ENCODE measurements at places on chromosomes 5 and 9.

GRCh38 chr5:4571248-4571948 is 568.7 kb upstream of the ADAMTS16 start:
- no peak for DNase-seq

GRCh38 chr5:114447084-114447773 is 85.4 kb downstream of the KCNN2 start:
- no peak for DNase-seq

DNA sequence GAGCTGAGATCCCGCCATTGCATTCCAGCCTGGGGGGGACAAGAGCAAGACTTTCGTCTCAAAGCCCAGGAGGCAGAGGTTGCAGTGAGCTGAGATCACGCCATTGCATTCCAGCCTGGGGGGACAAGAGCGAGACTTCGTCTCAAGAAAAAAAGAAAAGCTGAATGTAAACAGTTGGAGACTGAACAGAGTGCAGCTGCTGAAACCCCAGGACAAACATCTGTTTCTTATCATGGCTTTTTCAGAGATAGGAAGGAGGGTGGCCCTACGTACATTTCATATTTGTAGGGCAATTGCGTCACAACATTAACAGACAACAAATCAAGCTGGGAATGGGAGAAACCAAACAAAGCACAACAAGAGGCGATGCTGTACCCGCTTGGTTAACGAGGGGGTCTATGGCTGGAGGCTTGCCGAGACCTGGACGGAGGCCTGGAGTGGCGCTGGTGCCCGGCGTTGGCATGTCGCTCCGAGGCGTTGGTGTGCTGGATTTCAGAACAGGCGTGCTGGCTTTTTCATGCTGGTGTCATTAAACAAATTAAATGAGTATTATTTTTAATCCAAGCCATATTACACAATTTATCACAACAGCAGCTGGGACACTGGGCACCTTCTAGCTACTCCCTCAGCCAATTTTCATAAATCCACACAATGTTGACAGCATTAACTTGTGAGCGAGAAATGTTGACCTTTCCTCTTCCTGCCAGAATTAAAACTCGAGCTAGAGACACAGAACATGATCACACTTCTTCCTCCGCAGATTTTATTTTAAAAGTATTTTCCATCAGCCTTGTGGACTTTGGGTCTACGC is 76.1 kb downstream of the TLE1 start:
- no peak for DNase-seq

DNA sequence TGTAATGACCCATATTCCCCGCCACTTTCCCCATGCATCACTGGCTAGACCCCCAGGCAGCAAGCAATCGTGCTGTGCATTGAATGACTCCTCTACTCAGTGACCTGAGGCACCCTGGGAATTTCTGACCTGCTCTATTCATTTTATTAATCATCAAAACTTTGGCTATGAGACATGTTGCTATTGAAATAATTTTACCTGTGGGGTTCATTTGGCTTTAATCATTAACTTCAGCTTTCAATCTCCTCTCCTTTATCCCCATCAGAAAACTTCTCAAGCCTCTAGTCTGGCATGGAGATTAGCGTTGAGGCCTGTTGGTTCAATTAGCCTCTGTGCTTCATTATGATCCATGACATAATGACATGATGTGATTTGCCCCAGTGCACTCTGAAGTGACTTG is 429.0 kb downstream of the ZNF608 start:
- DNase-seq, result no peak

GRCh38 chr9:77772646-77773045 is 124.5 kb upstream of the GNA14 start:
- DNase-seq, result no peak

DNA sequence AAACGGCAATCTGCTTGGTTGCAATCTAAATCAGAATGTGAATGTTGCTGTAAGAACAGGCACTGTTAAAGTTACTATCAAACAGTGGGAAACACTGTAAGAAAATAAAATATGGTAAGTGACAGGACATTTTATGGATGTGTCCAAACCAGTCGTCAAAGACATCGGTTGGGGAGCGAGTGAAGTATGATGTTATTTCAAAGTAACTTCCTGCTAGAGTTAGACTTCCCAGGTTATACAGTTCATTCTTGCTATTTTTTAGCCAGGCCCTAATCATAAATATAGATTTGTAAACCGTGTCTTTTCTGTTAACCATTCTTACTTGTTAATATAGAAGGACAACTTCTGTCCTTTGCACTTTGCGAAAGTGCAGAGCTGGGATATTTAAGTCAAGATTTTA is 30.2 kb downstream of the LIX1 start:
- DNase-seq, result no peak

- peak; percentile 41 for DNase-seq
These were observed 18.0 kb downstream of the POLR1E start for GRCh38 chr9:37503736-37504135.

GRCh38 chr5:99247346-99247745 is 318.5 kb upstream of the CHD1 start:
- no peak for DNase-seq

GRCh38 chr9:116873491-116873890 is 186.4 kb downstream of the TRIM32 start:
- no peak for DNase-seq

GRCh38 chr5:55413644-55414043 is 105.9 kb downstream of the MTREX start:
- no peak for DNase-seq

GRCh38 chr9:76810377-76810957 is 46.2 kb downstream of the PCA3 start:
- DNase-seq, result no peak

- DNase-seq, result no peak
These were observed 122.3 kb upstream of the RAI14 start for GRCh38 chr5:34533582-34534522.

DNA sequence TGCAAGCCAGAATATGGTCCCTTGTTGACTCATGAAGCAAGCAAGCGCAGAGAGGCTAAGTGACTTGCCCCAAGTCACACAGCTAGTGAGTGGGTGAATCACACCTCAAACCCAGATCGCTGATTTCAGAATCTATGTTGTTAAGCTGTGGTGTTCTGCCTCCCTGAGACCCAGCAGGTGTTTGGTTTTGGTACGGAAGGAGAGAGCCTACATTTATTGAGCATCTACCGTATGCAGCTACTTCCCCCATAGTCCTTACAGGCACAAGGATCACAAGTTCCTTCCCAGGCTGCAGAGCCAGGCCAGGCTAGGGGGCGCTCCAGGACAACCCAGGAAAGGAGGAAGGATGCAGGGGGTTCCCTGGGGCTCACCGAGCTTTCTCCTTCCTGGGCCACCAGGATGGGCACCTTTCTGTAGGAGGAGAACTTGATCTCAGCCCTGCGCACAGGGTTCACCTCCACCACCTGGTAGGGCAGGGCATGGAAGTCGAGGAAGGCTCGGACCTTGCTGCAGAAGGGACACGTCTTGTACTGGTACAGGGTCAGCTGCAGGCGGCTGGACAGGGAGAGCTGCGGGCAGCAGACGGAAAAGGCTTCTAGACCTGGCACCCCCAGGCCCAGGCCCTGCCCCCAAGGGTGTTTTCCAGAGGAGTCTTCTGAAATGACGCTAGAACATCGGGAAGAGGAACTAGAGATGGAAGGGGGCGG is 2.5 kb downstream of the PTGES2 start:
- DNase-seq, result peak; percentile 42

GRCh38 chr5:15383469-15383868 is 116.5 kb upstream of the FBXL7 start:
- no peak for DNase-seq

- DNase-seq, result no peak
These were observed 287.0 kb downstream of the GAS1 start for GRCh38 chr9:86660146-86660943.

GRCh38 chr5:83889971-83890745 is 169.5 kb upstream of the HAPLN1 start:
- DNase-seq, result no peak

DNA sequence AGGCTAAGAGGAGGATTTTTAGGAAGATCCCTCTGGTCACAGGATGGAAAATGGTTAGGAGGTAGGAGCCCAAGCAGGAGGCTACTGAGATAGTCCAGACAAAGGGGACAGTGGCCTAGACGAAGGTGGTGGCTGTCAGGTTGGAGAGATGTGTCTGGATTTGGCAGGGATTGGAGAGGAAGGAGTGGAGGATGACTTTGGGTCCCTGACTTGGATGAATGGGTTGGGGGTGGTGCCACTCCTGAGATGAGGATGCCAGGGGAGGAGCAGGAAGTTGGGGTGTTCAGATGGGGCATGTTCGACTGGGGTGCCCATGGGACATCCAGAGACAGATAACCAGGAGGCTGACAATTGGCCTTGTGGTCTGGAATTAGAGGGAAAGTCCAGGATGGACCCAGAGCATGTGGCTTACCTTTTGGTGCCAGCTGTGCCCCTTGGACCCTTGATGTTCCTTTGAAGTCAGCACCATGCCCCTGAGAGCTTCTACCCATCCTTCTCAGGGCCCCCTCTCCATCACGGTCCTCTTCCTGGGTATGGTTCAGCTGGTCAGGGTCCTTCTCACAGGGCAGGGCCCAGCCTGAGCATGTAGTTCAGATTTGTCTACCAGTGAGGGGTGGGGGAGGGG is 15.1 kb upstream of the IGFBPL1 start:
- DNase-seq, result no peak

GRCh38 chr5:131305906-131306305 is 42.1 kb downstream of the CDC42SE2 start:
- no peak for DNase-seq

- DNase-seq, result no peak
These were observed 579.7 kb upstream of the ZNF608 start for GRCh38 chr5:125326150-125326510.

- DNase-seq, result no peak
These were observed 131.8 kb downstream of the SYK start for GRCh38 chr9:90933468-90933867.

GRCh38 chr9:99057665-99058625 is 47.0 kb upstream of the TGFBR1 start:
- DNase-seq, result peak; percentile 56

DNA sequence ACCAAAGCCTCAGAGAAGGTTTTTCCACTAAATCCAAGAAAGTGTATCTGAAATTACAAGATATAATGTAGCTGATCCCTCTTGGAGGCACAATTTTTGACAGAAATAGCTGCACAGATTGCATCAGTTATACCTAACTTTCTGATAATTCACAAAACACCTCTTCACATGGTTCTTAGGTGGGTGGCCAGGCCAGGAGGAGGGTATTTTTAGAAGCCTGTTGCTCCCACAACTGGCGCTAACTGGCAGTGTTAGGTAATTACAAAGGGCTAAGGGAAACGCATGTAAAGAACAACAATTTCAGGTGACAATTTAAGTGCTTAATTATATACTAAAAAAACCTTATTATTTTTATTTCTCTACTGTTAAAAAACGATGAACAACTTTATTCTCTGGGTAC is 247.9 kb downstream of the BNC2 start:
- DNase-seq, result no peak

- no peak for DNase-seq
These were observed 86.2 kb upstream of the IL12B start for GRCh38 chr5:159416438-159416837.

- no peak for DNase-seq
These were observed 6.4 kb upstream of the EEIG1 start for GRCh38 chr9:127987103-127987614.

GRCh38 chr9:94108584-94108983 is 24.3 kb downstream of the PTPDC1 start:
- no peak for DNase-seq

DNA sequence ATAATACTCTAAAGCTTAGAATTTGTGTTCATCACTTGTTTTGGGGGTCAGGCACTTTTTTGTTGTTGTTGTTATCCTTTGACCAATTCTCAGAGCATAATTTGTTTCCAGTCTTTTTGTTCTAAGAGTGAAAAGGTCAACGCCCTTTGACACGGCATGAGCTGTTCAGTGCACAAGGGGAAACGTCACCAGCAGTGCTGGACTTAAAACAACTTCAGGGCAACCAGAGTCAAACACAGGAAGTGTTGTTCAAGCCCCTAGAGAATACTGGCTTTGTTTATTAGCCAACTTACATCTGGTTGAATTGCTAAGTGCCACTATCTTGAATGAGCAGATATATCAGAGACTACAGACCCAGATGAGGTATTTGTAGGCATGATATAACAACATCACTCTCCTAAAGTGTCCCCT is 368.9 kb downstream of the TMEM161B start:
- no peak for DNase-seq

- DNase-seq, result no peak
These were observed 56.6 kb downstream of the NDUFS4 start for GRCh38 chr5:53616939-53617549.

Measured in T-helper 9 cell (primary cell).